Epithelial cell of proximal tubule (primary cell): ENCODE measurements at places on chromosomes 16 and 17. TPM values are rescaled to one million over a fixed set of nuclear protein-coding genes. Genes with fewer than 3 reads are reported as not detected.

KCNH6 gene
- total RNA-seq = not detected in 2 replicates

PRSS8 gene
- 27.4 and 53.6 TPM in 2 replicates for total RNA-seq

EXOC3L1 gene
- 1.2 TPM in 1 of 2 replicates, not detected in the other for total RNA-seq

KRT34 gene
- 4.2 and 15.1 TPM in 2 replicates for total RNA-seq

CHST6 gene
- total RNA-seq = 2.2 and 3.0 TPM in 2 replicates

GRCh38 chr16:11101695-11102522 is 154.1 kb downstream of the SOCS1 start:
- DNase-seq = no peak

- peak; percentile 26 for DNase-seq
These were observed 30.0 kb downstream of the SF3B3 start for GRCh38 chr16:70553645-70554044.

DNA sequence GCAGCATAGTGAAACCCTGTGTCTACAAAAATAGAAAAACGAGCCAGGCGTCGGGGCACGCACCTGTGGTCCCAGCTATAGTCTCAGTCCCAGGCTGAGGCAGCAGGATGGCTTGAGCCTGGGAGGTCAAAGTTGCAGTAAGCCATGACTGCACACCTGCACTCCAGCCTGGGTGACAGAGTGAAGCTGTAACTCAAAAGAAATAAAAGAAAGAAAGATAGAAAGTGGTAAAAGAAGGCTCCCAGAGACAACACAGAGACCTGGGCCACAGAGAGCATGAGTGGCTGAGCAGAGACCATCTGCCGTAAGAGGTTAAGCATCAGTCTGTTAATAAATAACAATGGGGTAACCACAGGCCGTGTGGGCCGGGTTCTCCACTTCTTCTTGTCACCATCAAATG is 15.3 kb upstream of the HEXD start:
- no peak for DNase-seq

- no peak for DNase-seq
These were observed 17.0 kb downstream of the MGAT5B start for GRCh38 chr17:76884995-76885893.

- no peak for DNase-seq
These were observed 2.9 kb downstream of the CCDC154 start for GRCh38 chr16:1441391-1441829.

DNA sequence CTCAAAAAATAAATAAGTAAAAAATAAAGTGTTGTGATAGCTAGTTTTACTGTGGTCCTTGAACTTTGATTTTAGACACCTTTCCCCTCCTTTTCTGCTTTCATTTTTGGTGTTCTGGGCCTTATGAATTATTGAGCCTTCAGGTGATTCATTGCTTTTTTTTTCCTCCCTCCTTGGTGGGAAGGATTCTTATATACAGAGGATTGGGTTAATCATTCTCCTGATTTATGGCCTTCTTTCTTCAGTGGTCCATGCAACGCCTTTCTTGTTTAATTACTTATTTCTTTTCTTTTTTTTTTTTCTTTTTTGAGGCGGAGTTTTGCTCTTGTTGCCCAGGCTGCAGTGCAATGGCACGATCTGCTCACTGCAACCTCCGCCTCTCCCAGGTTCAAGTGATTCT is 8.0 kb upstream of the MYL4 start:
- DNase-seq = peak; percentile 39

- DNase-seq = no peak
These were observed 272.2 kb downstream of the CDH8 start for GRCh38 chr16:61763991-61764390.

GRCh38 chr16:740459-740763 is 386 bp downstream of the CIAO3 start:
- DNase-seq = no peak

DNA sequence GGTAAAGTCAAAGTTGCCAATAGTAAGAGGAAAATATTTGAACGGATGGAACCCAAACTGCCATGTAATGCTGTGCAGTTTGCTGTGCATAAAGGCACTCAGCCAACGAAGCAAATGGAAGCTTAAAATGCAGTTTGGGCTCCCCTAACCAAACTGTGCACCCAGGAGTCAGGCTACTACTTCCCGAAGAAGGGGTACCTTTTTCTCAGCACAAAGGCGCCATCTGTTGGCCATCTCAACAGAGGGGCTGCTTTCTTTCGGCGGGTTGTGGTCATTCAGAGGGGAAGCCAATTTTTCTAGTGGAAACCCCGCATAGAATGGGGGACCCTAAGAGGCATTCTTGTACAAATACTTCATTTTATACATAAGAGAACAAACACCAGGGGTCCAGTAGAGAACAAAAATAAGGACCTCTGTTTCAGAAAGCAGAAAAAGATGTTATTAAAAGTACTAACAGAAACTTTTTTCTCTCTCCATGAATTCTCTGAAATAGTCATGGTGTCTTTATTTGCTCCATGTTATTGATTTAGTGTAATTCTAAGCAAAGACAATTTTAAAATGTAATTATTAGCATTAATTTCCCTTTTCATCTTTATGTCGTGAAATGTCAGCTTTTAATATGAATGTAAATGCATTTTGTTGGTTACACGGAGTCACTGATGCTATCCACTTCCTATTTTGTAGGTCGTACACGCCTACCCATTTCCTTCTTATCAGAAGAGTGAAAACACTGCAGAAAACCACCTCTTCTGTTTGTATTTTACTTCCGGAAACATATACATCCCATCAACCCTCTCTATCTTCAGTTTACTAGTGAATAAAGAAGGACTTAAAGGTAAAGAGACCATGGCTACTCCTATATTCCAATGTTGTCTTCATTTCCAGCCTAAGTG is 453.3 kb downstream of the KCNJ2 start:
- DNase-seq = no peak

GRCh38 chr17:38906460-38907228 is 18.8 kb upstream of the LASP1NB start:
- DNase-seq = no peak
